ENCODE measurements at places on chromosomes 3 and 15.

- H3K27ac ChIP-seq: no peak overlapping the region
- peaks cover 3% of the 10 kb centered on the region for H3K4me1 ChIP-seq
- DNase-seq: no peak
- no peaks in the 10 kb centered on the region for H3K36me3 ChIP-seq
- no peaks in the 10 kb centered on the region for H3K27me3 ChIP-seq
Measured at GRCh38 chr3:101720851-101721840, 3.3 kb upstream of the CEP97 start.

DNA sequence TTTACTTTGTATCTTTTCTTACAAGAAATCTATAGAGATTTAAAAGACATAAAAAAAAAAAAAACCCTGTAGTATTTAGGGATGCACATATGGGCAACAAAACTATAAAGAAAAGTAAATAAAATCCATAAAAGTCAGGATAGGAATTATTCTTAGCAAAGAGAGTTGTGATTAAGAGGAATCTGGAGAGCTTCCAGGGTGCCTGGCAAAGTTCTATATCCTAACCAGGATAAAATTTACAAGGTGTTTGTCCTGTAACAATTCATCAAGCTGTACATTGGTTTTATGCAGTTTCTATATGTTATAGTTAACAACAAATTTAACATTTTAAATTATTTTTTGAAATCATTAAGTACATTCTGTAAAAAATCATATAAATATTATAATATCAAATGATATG, 7.9 kb downstream of the SECISBP2L start:
- H3K4me3 ChIP-seq: no peak overlapping the region
- no peak for DNase-seq
- H3K27ac ChIP-seq: no peak overlapping the region
- no peaks in the 10 kb centered on the region for H3K27me3 ChIP-seq
- no peaks in the 10 kb centered on the region for H3K36me3 ChIP-seq

GRCh38 chr3:57275393-57275792, 17.1 kb downstream of the ASB14 start:
- H3K36me3 ChIP-seq: no peaks in the 10 kb centered on the region
- no peak overlapping the region for H3K4me3 ChIP-seq
- H3K4me1 ChIP-seq: no peaks in the 10 kb centered on the region
- no peak overlapping the region for H3K27ac ChIP-seq

- DNase-seq: peak; percentile 60
- H3K4me1 ChIP-seq: peaks cover 7% of the 10 kb centered on the region
- no peaks in the 10 kb centered on the region for H3K36me3 ChIP-seq
- no peak overlapping the region for H3K27ac ChIP-seq
- H3K4me3 ChIP-seq: no peak overlapping the region
Measured at GRCh38 chr3:127652246-127652995, 20.3 kb upstream of the ABTB1 start.

- no peaks in the 10 kb centered on the region for H3K27me3 ChIP-seq
- H3K4me1 ChIP-seq: no peaks in the 10 kb centered on the region
- no peak overlapping the region for H3K27ac ChIP-seq
- H3K36me3 ChIP-seq: no peaks in the 10 kb centered on the region
Measured at GRCh38 chr3:171614318-171614921, 154.2 kb upstream of the TNIK start.

GRCh38 chr15:86392874-86393273, 313.2 kb downstream of the AGBL1 start:
- no peak for DNase-seq
- H3K4me1 ChIP-seq: no peaks in the 10 kb centered on the region
- H3K4me3 ChIP-seq: no peak overlapping the region
- H3K36me3 ChIP-seq: no peaks in the 10 kb centered on the region
- no peak overlapping the region for H3K27ac ChIP-seq

GRCh38 chr15:62625429-62626033, 417.0 kb upstream of the TPM1 start:
- H3K4me3 ChIP-seq: no peak overlapping the region
- peak; percentile 20 for DNase-seq
- peaks cover 8% of the 10 kb centered on the region for H3K4me1 ChIP-seq
- H3K36me3 ChIP-seq: no peaks in the 10 kb centered on the region

- no peaks in the 10 kb centered on the region for H3K27me3 ChIP-seq
- no peaks in the 10 kb centered on the region for H3K36me3 ChIP-seq
- H3K4me3 ChIP-seq: no peak overlapping the region
- no peak overlapping the region for H3K27ac ChIP-seq
- DNase-seq: no peak
Measured at GRCh38 chr15:70783610-70784022, 20.3 kb upstream of the UACA start.

DNA sequence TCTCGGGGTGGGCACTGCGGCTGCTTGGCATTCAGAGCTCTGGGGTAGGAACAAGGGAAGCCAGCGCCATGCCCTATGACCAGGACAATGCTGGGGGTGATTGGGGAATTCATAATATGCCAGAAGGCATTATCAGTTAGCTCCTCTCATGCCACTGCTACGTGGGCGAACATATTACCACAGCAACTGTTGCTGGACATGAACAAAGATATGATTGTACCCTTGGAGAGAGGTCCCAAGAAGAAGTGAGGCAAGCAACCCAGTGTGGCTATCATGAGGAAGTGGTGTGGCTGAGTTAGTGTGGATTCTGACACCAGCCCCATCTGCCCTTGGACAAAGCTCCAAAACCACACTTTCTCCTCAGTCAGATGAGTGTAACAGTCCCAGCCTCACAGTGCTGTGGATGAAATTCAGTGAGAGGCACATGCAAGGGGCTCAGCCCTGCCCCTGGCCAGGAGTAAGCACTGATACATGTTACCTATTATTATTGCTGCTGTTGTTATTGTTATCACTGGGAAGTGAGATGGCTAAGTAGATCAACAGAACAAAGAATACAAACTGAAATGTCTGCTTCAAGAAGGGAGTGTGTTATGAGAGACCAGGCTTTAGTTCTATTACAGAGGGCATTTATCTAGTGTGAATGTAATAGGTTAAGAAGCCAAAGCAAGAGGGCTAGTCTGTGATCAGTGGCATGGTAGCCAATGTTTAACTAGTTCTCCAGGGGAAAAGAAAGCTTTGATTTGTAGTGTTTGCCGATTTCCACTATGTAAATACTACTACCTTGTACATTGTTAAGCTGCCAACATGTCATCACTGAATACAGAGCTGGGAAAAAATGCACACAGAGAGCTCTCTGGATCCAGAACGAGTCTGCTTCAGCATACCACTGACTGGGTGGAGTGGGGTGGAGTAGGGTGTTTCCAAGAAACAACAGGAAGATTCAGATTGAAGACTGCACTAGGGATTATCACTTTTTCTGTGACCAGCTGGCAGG, 222.3 kb upstream of the EIF1B start:
- no peaks in the 10 kb centered on the region for H3K36me3 ChIP-seq
- no peaks in the 10 kb centered on the region for H3K4me1 ChIP-seq
- H3K27me3 ChIP-seq: no peaks in the 10 kb centered on the region
- no peak for DNase-seq
- no peak overlapping the region for H3K27ac ChIP-seq
- H3K4me3 ChIP-seq: no peak overlapping the region

DNA sequence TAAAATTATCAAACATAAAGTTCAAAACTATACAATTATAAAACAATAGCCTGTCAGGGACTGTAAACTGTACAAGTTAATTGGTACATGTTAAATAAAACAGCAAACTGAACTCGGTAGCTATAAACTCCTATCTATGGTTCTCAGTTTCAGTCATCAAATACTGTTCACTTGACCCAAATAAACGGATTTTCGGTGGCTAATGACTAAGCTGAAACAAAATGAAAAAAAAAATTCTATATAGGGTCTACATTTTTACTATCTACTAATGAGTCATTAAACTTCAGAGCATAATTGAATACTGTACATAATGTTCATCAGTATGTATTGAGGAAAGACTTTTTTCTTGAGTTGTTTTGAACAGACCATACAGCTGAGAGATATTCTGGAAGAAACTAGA, 6.6 kb downstream of the PROK2 start:
- H3K27me3 ChIP-seq: no peaks in the 10 kb centered on the region
- H3K36me3 ChIP-seq: no peaks in the 10 kb centered on the region
- no peak overlapping the region for H3K27ac ChIP-seq
- no peak overlapping the region for H3K4me3 ChIP-seq
- DNase-seq: no peak

- H3K36me3 ChIP-seq: no peaks in the 10 kb centered on the region
- no peaks in the 10 kb centered on the region for H3K27me3 ChIP-seq
- peak; percentile 77 for DNase-seq
- no peak overlapping the region for H3K27ac ChIP-seq
- H3K4me1 ChIP-seq: no peaks in the 10 kb centered on the region
Measured at GRCh38 chr3:186241910-186242821, 119.9 kb downstream of the DGKG start.

DNA sequence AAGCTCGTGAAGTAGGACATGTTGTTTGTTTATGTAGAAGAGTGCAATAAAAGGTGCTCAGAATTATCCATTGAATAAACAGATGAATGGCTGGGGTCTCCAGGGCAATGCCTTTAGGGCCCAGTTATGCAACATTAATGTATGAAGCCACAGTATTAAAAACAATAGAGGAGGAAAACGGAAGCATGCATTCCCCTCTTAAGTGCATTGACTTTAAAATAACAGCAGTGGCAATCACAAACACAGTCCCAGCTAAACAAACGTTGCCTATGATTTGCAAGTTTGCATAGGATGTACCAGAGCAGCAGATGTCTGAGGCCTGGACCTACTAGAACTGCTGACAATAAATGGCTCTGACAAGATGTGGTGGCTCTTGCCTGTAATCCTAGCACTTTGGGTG, 60.6 kb upstream of the GCNT3 start:
- H3K36me3 ChIP-seq: no peaks in the 10 kb centered on the region
- no peaks in the 10 kb centered on the region for H3K27me3 ChIP-seq
- no peak overlapping the region for H3K4me3 ChIP-seq
- H3K4me1 ChIP-seq: no peaks in the 10 kb centered on the region
- no peak overlapping the region for H3K27ac ChIP-seq
- no peak for DNase-seq

DNA sequence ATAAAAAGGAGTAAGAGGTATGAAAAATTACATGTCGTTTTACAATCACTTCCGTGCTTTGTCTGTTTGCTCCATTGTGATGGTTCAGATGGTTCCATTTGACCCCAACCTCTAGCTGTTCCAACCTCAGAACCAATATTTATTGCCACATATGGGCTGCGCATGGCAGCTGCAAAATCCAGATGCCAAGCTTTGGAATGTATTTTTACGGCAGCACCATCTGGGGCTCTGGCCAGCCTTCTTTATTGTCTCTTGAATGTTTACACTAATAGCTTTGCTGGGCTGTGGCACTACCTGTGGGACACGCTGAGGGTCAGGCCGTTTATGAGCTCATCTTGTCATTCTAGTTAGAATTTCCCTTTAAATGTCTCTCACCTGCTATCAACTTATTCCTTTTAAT, 219.8 kb downstream of the ROBO2 start:
- no peak overlapping the region for H3K27ac ChIP-seq
- H3K4me3 ChIP-seq: no peak overlapping the region
- no peak for DNase-seq
- no peaks in the 10 kb centered on the region for H3K4me1 ChIP-seq
- H3K36me3 ChIP-seq: no peaks in the 10 kb centered on the region

Measured in testis (tissue), 5 donors.